HTR-8/SVneo (cell line): ENCODE measurements at places on chromosomes 2 and 18.
A peak's percentile ranks its signal among the peaks of the same experiment; 100 is the strongest.

DNA sequence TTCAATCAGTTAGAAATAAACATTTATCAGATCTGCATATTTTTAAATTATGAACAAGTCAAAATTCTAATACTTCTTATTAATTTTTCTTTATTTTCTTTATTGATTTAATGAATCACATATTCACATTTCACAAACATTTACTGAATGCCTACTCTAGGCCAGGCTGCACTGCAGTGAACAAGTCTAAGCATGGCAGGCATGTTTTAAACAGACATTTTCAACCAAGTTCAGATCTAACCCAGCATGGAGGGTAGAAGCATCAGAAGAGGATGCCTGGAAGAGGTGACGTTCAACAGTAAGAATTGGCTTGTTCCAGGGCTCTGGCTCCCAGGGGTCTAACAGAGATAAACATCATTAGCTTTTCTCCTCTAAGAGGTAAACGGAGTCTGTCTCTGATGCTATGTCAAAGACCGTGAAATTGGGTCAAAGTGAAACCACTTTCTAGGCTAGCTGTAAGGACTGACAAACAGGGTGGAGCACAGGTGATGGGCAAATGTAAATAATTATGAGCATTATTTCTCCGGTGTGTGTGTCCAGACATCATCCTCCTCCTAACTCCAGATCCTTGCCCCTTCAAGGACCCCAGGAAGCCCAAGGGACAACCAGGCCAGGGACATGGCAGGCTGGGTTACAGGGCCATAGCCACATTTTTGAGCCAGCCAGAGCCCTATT is 50.6 kb downstream of the UNC50 start:
- no peak for DNase-seq

DNA sequence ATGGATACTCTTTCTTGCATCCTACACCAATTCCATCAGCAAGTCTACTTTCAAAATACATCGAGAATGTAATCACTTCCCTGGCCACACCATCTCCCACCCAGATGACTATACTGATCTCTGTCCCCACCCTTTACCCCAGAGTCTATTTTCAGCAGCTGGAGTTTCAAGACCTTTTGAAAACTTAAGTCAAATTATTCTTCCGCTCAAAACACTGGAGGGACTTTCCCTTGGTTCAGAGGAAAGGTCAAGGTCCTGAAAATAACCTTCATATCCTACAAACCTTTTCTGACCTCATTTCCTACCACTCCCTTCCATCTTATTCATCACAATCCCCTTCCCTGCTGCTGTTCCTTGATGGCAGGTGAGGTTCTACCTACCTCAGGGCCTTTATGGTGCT is 58.8 kb upstream of the LYPD6 start:
- DNase-seq, result no peak

GRCh38 chr2:159516241-159516758 is 100.0 kb downstream of the BAZ2B start:
- peak; percentile 19 for DNase-seq

DNA sequence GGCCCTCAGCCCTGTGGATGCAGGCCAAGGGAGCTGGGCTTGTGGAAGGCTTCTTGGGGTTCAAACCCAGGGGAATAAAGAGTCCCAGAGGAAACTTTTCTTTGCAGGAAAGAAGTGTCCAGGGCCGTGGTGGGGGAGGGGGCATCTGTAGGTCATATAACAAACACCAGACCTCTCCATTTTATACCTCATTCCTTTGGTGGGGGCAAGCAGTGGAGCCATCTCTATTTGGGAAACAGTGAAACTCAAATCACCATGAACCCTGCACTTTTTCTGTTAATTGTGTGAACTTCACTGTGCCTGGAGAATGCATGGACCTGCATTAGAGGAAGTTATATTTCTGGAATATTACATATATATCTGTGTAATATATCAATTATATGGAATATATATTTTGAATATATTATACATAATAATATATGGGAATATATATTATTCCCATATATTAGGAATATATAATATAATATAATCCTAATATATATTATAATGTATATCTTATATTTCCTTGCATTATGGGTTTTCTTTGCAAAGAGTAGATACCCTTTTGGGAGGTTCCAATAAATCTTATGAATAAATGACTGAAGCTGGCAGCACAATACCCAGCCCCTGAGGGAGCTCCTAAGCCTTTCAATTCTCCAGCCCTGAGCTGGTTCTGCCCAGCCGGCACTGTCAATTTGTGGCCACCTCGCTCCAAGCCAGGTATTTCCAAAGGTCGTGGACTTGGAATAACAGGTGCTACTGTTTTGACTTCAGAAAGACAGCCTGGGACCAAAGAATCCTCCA is 97.7 kb upstream of the PKDCC start:
- DNase-seq, result no peak

GRCh38 chr2:13522917-13523821 is 806.4 kb downstream of the TRIB2 start:
- DNase-seq, result no peak

DNA sequence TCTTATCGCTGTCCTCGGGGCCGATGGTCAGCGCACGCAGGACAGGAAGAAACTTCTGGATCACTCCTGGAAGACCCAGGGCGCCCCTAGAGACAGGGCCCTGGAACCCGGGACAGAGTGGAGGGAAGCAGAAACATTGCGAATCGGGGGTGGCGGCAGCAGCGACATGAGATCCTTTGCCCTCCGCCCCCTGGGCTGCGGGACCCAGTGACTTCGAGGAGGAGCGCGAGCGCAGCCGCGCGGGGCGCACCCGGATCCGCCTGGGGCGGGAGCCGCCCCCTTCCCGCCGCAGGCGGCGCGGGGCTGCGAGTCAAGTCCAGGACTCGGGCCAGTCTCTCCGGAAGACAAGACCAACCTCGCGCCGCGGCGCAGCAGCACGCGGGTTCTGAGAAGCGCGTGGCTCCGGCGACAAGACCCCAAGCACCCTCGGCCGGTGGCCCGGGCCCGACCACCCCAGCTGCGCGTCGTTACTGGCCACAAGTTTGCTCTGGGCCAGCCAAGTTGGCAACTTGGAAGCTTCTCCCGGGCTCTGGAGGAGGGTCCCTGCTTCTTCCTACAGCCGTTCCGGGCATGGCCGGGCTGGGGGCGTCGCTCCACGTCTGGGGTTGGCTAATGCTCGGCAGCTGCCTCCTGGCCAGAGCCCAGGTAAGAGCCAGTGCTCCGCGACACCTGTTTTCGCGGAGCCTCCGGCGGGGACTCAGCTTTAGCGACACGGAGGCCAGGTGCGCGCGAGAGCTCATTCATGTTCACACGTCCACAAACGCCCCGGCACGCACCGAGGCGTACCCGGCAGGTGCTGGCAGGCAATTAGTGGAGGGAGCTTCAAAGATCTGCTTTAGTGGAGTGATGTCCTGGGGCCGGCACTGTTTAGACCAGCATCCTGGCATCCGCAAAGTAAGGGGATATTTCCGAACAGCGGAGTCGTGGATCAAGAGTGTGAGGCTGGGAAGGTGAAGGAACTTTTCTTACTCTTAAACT is at the start of gene PTH2R:
TSS of gene PTH2R (plus strand) at position 319 of the 978 bp plus-strand sequence. CDS start at position 571, 252 bp downstream.
- DNase-seq, result no peak

DNA sequence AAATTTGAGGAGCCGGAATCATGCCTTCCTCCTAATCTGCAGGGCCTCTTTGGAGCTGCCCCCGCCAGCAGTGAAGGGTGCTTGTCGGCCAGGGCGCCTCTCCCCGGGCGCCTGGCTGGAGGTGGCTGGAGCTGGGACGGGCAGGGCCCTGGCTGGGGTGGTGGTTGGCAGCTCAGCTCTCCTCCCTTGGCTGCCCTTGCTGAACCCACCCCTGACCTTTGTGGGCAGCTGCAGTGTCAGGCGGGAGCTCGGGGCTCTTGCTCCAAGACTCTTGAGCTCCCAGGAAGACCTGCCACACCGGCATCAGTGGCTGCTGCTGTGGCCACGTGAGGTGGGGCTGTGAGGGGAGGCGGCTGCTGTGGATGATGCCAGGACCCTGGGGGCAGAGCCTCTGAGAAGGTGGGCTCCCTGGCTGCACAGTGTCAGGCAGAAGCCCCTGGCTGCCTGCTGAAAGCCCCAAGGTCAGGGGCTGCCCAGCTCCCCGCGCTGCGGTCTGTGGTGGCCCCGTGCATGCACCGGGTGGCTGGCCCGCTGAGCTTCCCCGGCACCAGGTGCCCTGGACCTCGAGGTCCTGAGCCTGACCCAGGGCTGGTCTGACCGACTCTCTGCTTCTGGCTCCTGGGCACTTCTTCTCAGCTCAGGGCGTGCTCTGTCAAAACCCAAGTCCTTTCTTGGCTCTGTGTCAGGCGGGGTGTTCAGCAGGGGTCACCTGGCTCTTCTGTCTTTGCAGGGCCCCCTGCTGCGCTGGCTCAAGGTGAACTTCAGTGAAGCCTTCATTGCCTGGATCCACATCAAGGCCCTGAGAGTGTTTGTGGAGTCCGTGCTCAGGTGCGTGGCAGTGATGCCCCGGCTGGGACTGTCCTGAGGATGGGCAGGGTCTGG is 34.5 kb downstream of the PDIA6 start:
- no peak for DNase-seq
